Esophagus squamous epithelium (tissue), 5 donors: ENCODE measurements at places on chromosomes 13 and 19.
A peak's percentile ranks its signal among the peaks of the same experiment; 100 is the strongest.

DNA sequence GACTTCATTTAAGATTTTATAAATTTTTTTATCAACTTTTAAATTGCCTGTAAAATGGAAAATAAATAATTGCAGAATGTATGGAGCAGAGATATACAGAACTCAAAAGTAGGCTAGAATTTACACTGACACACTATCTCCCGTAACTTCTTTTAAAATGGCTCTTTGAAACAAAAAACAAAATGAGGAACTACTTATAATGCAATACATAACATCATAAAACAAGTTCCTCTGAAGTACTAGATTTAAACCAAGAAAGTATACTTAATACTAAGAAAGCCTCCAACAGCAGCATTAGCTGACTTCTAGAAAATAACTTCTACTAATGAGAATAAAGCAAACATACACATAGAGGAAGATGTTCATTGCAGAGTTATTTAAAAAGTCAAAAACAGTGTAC lies 17.0 kb downstream of the RBM26 start:
- H3K27me3 ChIP-seq: no peaks in the 10 kb centered on the region
- H3K4me1 ChIP-seq: peaks cover 7% of the 10 kb centered on the region
- H3K27ac ChIP-seq: no peak overlapping the region
- no peak overlapping the region for H3K4me3 ChIP-seq

DNA sequence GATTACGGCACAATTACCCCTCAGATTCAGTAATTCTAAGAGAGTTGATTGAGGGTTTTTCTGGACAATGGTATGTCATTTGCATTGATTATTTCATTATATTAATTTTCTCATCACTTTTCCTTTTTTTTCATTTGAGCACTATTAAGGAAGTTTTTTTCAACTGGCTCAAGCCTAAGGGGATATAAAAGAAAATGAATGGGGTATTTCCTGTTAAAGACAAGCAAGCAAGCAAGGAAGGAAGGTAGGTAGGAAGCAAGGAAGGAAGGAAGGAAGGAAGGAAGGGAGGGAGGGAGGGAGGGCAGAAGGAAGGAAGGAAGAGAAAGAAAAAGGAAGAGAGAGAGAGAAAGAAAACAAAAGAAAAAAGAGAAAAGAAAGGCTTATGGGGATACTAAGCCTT lies 620.3 kb downstream of the DIAPH3 start:
- no peak overlapping the region for H3K27ac ChIP-seq
- no peaks in the 10 kb centered on the region for H3K4me1 ChIP-seq
- no peaks in the 10 kb centered on the region for H3K36me3 ChIP-seq
- H3K27me3 ChIP-seq: no peaks in the 10 kb centered on the region
- no peak for DNase-seq

DNA sequence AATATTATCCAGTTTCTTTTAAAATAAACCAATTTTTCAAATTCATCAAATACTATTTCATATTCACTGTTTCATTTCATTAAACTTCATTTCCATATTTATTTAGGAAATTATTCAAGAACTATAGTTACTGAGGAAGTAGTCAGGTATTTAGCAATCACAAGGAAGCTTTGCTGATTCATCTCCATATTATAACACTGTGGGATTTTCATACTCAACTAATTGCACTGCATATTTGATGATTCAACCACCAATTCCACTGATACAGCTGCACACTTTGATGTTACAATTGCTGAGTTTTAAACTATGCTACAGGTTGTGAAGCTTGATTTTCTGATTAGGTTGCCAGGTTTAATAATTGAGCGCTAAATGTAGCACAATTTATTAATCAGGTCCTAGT lies 556.8 kb upstream of the SLITRK1 start:
- H3K27ac ChIP-seq: no peak overlapping the region
- no peaks in the 10 kb centered on the region for H3K4me1 ChIP-seq
- no peaks in the 10 kb centered on the region for H3K27me3 ChIP-seq
- H3K36me3 ChIP-seq: no peaks in the 10 kb centered on the region
- H3K4me3 ChIP-seq: no peak overlapping the region

DNA sequence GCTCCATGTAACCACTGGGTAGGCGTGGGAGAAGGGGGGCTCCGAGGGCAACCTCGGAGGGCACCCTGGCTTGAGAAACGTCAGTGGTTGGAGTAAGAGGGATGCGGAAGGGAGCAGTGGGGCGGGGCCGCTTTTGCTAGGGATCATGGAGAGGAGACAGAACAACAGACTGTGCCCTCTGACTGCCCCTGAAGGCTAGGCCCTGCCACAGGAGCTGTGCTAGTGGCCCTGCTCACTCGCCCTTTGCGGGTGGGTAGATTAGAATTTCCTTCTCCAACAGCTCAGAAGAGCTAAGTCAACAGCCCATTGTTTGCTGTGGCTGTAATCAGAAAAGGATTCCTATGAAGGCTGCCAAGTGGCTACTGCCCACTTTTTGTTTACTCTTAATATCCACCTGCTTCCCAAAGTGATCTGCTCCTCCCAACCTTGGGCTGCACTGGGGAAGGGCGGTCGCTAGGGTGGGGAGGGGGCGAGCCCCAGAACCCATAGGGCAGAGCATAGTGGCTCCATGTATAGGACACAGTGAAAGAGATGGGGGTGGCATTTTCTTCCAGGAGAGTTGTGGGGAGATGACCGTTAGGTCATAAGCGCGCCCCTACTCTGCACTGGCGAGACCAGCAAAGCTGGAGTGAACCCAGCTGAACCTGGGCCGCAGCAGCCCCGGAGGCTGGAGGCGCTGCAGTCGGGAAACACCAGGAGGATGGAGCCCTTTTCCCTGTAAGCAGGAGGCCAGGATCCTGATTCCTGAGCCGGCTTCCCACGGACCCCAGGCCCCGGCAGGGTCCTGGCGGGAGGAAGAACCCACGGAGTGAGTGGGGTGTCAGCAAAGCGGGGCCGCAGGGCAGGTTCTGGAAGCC lies 1.9 kb upstream of the C1QTNF9 start:
- peak overlapping the region; percentile 28 for H3K27ac ChIP-seq
- no peaks in the 10 kb centered on the region for H3K4me1 ChIP-seq
- no peaks in the 10 kb centered on the region for H3K27me3 ChIP-seq
- no peaks in the 10 kb centered on the region for H3K36me3 ChIP-seq

DNA sequence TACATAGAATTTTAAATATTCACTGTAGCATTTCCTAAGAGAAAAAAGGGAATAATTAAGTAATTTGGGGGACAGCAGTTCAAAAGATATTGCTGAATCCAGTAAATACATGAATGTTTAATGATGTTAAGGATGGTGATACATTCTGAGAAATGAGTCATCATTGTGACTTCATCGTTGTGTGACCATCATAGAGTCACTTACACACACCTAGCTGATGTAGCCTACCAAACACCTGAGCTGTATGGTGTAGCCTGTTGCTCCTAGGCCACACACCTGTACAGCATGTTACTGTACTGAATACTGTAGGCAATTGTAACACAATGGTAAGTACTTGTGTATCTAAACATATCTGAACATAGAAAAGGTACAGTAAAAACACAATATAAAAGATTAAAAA lies 34.8 kb downstream of the ATP7B start:
- H3K27me3 ChIP-seq: no peaks in the 10 kb centered on the region
- H3K27ac ChIP-seq: no peak overlapping the region
- H3K4me1 ChIP-seq: no peaks in the 10 kb centered on the region
- H3K36me3 ChIP-seq: no peaks in the 10 kb centered on the region
- H3K4me3 ChIP-seq: no peak overlapping the region
- DNase-seq: no peak

GRCh38 chr19:19860756-19861390 lies 4.8 kb upstream of the ZNF253 start:
- H3K4me1 ChIP-seq: no peaks in the 10 kb centered on the region
- H3K27me3 ChIP-seq: peaks cover 2% of the 10 kb centered on the region
- no peak for DNase-seq

DNA sequence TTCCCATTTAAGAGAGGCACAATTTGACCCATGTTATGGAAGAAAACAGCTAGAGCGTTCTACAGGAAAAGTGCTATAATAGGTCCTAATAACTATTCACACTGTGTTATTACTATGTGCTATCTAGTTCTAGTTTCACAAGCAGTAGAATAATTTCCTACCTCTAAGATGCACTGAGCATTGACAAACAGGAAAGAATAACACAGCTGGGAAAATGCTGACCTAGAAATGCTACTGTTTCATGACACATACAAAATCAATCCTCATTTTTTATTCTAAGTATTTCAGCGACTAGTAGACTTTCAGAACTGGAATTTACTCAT lies 259.5 kb downstream of the ITGBL1 start:
- no peaks in the 10 kb centered on the region for H3K27me3 ChIP-seq
- H3K27ac ChIP-seq: no peak overlapping the region
- H3K36me3 ChIP-seq: no peaks in the 10 kb centered on the region
- H3K4me1 ChIP-seq: no peaks in the 10 kb centered on the region
- no peak for DNase-seq

GRCh38 chr13:20664351-20664750 lies 39.1 kb upstream of the IL17D start:
- DNase-seq: no peak
- H3K36me3 ChIP-seq: peaks cover 13% of the 10 kb centered on the region

GRCh38 chr19:4571305-4571917 lies 11.9 kb upstream of the SEMA6B start:
- DNase-seq: no peak
- H3K36me3 ChIP-seq: no peaks in the 10 kb centered on the region
- H3K4me1 ChIP-seq: peaks cover 6% of the 10 kb centered on the region
- no peak overlapping the region for H3K27ac ChIP-seq
- H3K27me3 ChIP-seq: no peaks in the 10 kb centered on the region

DNA sequence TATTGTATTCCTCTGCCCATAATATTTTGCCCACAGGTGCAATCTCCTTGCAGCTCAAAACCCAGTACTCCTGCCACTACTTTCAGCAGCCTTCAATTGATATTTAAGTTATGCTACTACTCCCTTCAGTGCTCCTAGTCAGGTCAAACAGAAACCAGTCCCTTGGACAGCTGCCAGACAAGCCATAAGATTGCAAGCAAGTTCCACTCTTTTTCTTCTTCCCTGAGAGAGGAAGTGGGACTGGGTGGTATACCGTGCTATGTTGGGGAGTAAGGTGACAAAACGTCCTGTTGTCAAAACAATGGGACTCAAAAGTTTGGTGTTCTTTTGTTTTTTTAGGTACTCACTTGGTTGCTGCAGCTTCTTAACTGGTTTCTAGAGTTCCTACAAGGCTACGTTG lies 63.1 kb upstream of the FRY start:
- H3K36me3 ChIP-seq: no peaks in the 10 kb centered on the region
- H3K4me1 ChIP-seq: peaks cover 7% of the 10 kb centered on the region
- DNase-seq: no peak
- H3K27ac ChIP-seq: no peak overlapping the region

DNA sequence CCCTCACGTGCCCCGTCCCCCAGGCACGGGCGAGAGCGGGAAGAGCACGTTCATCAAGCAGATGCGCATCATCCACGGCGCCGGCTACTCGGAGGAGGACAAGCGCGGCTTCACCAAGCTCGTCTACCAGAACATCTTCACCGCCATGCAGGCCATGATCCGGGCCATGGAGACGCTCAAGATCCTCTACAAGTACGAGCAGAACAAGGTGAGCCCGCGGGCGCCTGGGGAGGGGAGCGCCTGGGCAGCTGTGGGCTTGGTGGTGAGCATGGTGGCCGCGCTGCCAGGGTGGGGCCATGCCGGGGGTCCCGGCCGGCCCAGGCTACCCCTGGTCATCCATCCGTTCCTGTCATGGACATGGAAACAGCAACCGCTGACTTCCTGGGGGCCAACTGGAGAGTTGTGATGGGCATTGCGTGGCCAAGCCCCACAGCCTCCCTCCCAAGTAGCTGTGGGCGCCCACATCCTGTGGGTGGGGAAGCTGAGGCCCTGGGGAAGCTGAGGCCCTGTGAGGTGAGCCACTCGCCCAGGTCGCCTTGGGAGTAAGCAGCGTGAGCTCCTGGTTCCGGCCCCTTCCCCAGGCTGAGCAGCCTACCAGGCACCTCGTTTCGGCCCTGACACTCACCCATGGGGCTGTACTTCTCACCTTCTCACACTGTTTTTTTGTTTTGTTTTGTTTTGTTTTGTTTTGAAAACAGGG lies 16.1 kb downstream of the GNA11 start:
- no peaks in the 10 kb centered on the region for H3K27me3 ChIP-seq
- peaks cover 37% of the 10 kb centered on the region for H3K4me1 ChIP-seq
- no peak overlapping the region for H3K4me3 ChIP-seq
- DNase-seq: no peak

DNA sequence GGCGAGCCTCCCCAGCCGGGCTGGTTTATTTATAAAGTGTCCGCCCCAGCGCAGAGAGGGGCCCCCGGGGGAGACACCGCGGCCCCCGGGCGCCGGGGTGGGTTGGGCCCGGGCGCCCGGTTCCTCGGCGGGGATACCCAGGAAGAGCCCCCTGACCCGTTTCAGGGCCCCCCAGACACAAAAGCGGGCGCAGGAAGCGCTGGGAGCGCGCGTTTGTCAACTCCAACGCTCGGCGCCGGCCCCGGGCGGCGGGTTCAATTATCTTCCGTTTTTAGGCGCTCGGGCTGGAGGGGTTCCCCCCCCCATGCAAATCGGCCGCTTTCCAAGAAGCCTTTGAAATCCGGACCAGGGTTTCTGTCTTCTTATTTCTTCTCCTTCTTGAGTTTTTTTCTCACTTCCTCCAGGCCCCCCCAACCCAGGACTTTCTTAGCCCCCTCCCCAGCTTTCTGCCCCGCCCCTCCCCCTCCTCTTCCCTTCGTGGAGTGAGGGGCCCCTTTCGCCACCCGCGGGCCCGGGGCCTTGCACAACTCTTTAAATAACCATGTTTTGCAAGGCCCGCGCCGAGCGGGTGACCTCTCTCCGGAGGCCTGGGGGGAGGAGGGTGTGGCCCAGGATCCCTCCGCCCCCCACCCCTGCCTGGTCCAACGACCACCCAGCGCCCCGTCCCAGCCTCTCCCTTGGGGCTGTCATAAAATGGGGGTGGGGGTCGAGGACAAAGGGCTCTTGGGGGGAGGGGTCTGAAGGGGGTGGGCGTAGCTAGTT lies 935 bp downstream of the ARID3A start:
- H3K27me3 ChIP-seq: no peaks in the 10 kb centered on the region
- H3K27ac ChIP-seq: peak overlapping the region; percentile 96
- peaks cover 23% of the 10 kb centered on the region for H3K4me1 ChIP-seq
- H3K4me3 ChIP-seq: peak overlapping the region; percentile 97

- H3K4me1 ChIP-seq: peaks cover 13% of the 10 kb centered on the region
- H3K27ac ChIP-seq: peak overlapping the region; percentile 79
- H3K4me3 ChIP-seq: peak overlapping the region; percentile 60
- no peaks in the 10 kb centered on the region for H3K27me3 ChIP-seq
- DNase-seq: no peak
These were observed 13.6 kb upstream of the LATS2 start for GRCh38 chr13:21075011-21075378.

GRCh38 chr13:40790154-40790616 lies 774 bp downstream of the SLC25A15 start:
- DNase-seq: no peak
- H3K27ac ChIP-seq: peak overlapping the region; percentile 89
- no peaks in the 10 kb centered on the region for H3K36me3 ChIP-seq
- H3K4me1 ChIP-seq: peaks cover 4% of the 10 kb centered on the region
- peak overlapping the region; percentile 81 for H3K4me3 ChIP-seq
- H3K27me3 ChIP-seq: no peaks in the 10 kb centered on the region
